ENCODE measurements at places on chromosomes 4 and X.

DNA sequence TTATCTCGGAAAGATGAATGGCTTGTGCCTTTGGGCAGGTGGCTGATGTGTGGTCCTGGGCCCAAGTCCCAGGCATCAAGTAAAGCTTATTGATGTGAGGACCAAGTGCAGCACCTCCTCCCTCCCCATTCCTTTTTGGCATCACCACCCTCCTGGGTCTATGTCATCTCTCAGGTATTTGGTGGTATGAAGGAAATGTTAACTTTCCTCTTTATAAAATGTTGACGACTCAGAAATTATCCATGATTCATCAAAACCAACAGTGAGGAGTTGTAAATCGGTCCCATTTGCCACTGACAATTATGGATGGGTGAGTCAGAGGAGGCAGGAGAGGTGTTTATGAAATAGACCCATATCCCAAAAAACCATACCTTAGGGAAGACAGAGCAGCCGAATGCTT lies 229.4 kb upstream of the GATB start:
- DNase-seq: no peak

DNA sequence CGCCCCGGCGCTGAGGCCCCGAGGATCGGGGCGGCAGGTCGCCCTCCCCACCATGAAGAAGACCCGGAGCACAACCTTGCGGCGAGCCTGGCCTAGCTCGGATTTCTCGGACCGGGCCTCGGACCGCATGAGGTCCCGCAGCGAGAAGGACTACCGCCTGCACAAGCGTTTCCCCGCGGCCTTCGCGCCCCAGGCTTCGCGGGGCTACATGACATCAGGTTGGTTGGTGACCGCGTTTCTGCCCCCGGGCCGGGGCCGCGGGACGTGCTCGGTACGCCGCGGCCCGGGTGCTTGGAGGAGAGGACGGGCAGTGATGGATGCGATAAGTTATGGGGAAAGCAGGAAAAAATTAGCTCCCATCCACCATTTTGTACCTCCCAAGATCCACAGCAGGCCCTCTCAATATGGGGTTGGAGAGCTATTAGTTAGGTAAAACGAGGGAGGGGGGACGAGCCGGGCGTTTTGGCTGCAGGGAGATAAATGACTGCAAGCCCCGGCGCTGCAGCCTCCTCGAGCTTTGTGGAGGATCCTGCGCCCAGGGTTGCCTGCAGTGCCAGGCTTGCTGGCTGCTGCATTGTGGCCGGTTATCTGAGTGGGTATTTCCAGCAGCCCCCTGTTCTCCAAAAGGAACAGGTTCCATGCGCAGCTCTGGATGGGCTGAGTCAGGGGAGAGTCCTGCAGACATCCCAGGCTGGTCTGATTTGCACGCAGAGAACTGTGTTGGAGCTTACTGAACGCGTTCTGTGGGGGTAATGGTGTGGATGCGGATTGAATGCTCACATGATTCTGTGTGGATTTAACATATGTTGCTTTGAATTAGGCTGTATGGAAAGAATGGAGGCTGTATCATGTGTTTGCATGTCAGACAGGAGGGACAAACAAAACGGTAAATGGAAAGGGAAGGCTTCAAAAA lies 1.9 kb downstream of the STOX2 start:
- no peak for DNase-seq

DNA sequence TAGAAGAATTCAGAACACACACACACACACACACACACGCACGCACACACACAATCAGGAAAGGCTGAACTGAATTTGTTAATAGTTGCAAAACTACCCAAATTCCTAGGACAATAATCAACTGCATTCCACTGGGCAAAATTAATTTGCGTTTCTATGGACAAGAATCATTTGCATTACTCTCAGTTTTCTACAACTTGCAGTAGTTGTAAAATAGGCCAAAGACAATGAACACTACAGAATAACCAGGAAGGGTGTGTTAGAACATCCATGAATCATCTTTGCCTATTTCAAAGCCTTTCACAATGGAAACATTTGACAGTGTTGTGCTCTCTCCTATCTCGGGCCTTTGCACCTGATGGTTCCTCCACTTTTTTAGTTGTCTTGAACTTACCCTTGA lies 77.1 kb upstream of the IGFBP7 start:
- no peak for DNase-seq

- peak; percentile 19 for DNase-seq
These were observed 198.9 kb upstream of the PPP1R2C start for GRCh38 chrX:42976746-42977366.

DNA sequence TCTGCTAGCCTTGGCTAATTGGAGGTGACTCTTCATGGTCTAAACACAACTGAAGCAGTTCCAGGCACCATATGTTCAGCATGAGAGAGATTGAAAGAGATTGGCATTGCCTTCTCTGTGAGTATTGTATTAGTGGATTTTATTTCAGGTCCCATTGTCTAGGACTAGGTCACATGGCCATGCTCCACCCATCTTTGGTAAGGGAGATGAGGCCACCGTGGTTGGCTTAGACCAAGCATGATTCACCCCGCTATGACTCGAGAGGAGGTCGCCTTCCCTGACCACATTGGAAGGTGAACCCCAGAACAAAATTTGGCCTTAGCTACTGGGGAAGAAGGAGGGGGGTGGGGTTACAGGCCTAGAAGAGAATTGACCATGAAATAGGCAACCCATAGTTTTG lies 109.9 kb upstream of the BCOR start:
- DNase-seq: no peak

DNA sequence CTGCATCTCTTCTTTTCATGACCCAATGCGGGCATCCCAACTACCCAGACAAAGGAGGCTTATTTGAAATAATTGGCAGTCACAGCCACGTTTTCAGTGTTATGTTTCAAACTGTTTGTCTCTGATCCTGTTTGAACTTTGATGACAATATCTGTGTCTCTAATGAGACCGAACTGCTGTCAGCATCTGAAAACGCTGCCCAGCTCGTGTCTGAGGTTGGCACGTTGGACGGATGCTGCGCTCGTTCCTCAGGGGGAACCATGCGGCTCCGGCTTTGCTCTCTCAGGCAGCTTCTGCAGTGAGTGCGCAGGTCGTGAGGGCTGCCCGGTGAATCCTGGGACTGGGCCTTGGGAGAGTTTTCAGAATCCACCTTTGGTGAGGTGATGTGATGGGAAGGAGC lies 58.4 kb upstream of the SORBS2 start:
- no peak for DNase-seq

- DNase-seq: no peak
These were observed 21.8 kb downstream of the ANK2 start for GRCh38 chr4:113071274-113071673.

DNA sequence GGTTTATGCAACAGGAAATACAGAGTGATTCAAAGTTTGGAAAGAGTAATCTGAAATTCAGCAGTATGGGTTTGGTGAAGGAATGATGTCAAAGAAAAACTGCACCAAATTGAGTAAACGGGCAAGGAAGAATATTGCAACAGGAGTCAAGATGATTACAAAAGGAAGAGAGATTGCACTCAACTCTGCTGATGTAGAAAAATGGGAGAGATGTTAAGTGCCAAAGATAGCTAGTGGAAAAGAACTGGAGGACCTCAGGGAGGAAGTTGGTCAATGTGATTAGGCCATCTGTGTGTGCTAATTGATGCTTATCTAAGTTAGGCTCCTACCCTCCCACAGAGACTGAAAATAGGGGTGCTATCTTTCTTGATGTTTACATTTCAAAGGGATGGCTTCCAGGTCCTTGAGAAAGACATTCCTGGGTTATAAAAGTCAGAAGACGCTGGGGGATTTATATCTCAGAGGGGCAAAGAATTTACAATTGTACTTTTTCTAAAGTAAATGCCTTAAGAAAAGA lies 167.4 kb upstream of the FAM47A start:
- no peak for DNase-seq

- DNase-seq: no peak
These were observed 886.2 kb downstream of the ARAP2 start for GRCh38 chr4:35358001-35358584.

- no peak for DNase-seq
These were observed 212.7 kb upstream of the TBL1X start for GRCh38 chrX:9252182-9252581.

DNA sequence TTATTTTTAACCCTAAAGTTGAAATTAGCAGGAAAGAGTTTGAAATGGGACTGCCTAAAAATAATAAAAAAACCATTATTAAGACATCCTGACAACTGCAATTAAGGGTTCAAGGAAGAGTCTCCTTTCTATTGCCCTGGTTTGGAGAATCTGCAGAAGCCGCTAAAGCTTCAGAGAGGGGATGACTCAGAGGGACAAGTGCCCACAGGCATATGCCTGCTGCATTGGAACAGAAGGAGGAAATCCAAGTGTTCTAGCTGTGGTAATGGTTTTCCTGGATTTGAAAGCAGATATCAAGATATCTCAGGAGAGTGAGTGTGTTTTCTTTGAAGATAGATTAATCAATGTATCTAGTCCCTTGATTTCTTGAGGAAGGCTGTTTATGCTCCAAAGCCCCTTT lies 235.1 kb upstream of the TAPT1 start:
- no peak for DNase-seq

- no peak for DNase-seq
These were observed 54.1 kb downstream of the ANK2 start for GRCh38 chr4:113103556-113103955.

DNA sequence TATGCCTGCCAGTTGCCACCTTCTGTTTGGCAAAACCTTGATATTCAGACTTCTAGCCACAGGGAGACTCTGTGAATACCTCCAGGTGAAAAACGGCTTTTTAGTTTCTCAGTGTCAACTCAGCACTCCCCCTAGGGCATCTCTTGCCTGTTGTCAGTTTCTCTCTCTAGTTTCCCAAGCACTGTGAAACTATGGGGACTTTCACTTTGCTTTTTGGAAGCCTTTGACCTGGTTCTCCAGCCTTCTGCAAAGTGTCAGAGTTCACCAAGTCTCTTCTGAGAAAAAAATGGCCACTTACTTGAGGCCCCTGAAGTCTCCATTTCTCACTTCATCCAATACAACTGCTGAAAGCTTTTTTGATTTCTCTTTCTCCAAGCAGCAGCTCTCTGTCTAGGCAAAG lies 521.5 kb downstream of the INPP4B start:
- no peak for DNase-seq

- DNase-seq: no peak
These were observed 67.1 kb downstream of the SHROOM2 start for GRCh38 chrX:9853307-9853706.

DNA sequence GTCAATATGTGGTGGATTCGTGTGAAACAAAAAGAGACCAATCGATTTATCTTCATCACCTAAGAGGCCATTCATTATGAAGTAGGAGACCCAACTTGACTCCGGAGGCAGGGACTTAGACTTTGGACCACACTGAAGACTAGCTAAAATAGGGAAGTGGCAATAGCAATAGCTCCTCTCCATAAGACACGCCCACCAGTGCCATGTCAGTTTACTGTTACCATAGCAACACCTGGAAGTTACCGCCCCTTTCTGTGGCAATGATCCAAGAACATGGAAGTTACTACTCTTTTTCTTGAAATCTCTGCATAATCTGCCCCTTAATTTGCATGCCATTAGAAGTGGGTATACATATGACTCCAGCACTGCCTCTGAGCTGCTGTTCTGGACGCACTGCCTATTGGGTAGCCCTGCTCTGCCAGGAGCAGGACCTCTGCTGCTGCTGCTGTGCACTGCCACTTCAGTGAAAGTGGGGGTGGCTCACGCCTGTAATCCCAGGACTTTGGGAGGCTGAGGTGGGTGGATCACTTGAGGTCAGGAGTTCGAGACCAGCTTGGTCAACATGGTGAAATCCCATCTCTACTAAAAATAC lies 163.2 kb downstream of the PRKX start:
- DNase-seq: peak; percentile 1

DNA sequence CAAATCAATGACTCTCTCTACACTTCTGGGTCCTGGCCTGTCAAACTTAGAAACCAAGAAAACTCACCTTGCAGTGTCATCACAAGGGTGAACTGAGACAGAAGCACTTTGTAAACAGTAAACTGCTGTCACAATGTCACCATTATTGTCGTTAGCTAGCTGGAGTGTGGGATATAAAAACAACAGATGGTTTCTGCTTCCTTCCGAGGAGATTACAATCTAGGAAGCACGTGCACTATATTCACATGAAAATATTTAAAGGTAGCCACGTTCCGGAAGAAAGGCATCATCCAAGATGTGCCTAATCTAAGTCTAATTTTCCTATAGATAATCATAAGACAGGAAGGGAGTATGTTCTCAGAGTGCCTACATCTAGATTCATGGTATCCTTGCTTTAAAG lies 64.7 kb upstream of the ACSL1 start:
- no peak for DNase-seq

- no peak for DNase-seq
These were observed 215.1 kb downstream of the NR3C2 start for GRCh38 chr4:148227147-148227546.

DNA sequence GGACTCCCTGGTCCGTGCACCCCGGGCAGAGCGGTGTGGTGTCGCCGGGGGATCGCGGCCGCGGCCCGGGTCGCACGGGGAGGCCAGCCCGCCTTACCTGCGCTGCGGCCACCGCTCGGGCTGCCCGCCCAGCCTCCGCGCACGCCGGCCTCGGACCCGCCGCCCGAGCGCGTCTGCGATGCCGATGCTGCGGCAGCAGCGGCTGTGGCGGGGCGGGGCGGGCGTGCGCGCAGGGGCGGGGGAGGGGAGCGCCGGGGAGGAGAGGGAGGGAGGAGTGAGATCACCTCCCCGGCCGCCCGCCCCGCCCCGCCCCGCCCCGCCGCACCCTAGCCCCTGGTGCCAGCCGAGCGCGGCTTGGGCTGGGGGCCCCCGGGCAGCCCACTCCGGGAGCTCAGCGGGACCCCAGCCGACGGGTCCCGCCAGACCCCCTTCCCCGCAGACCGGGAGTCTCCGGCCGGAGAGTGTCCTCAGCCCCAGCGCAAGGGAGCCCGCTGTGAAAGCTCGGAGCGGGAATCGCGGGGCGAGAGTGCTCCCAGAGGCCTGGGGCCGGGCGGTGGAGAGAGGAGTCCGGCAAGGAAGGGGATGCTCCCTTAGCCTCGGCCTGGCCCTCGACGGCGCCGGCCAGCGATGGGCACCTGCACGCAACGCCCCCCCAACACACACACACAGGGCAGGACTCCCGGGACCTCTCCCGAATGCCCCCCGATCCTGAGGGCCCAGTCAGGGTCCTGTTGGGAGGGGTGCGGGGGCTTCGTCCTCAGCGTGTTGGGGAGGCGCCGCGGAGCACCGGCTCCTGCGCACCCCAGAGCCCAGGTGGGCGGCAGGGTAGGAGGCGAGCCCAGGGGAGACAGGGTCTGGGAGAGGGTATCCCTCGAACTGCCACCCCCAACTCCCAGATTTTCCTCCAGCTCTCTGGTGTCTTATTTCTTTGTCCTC lies at the start of gene L1CAM:
L1CAM (minus strand) TSS at position 206 of the 936 bp plus-strand sequence. CDS start 10,337 bp downstream, outside the sequence.
- DNase-seq: no peak
